RKO (cell line): ENCODE measurements at places on chromosomes 11 and 22.

GRCh38 chr22:39207141-39208012, 37.4 kb downstream of the PDGFB start:
- DNase-seq: no peak

GRCh38 chr11:15941206-15941770, 415.1 kb downstream of the SOX6 start:
- DNase-seq: no peak

GRCh38 chr11:102110761-102111010, 439 bp downstream of the YAP1 start:
- DNase-seq: no peak

- peak; percentile 69 for DNase-seq
These were observed 38.5 kb upstream of the CYP2D6 start for GRCh38 chr22:42169055-42169469.

- no peak for DNase-seq
These were observed 1.9 kb downstream of the DUSP18 start for GRCh38 chr22:30665786-30666185.

DNA sequence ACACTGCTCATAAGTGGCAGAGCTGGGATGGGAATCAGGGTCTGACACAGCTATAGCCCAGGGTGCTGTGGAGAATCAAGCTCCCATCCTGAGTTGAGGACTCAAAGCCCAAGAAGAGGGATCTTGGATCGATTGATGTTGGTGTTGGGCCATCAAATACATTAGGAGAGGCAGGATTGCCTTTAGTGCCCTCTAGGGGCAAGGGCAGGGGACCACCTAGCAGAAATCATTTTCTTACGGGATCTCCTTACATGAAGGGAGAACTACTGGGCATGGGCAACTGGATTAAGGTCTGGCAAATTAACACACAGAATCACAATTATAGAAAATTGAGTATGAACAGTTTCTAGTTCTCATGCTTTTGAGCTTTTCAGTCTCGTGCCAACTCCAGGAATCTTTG, 24.9 kb upstream of the EMSY start:
- peak; percentile 19 for DNase-seq

- no peak for DNase-seq
These were observed 44.1 kb upstream of the FIBIN start for GRCh38 chr11:26949846-26950245.

GRCh38 chr11:27718863-27719545, 18.7 kb upstream of the BDNF start:
- DNase-seq: peak; percentile 16

DNA sequence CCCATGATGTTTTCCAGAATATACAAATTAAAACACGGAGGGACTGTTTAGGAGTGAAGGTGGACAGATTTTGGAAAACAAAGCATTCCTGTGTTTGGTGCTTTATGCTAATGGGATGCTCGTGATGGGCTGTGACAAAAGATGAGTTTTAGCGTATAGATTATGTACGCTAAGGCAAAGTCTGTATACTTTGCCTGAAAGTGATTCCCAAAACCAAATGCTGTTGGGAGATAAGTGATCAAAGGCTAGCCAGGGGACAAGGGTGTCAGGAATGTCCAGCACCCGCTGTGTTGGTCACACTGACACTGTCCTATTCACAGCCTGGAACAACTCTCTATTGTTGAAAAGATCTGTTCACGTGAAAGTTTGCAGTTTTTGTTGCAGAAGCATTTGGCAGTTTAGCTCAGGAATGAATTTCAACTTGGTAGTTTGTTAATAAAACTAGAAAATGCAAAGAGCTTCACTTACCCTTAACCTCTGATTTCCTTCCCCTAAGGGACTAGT, 1.5 kb downstream of the JAM3 start:
- DNase-seq: no peak

DNA sequence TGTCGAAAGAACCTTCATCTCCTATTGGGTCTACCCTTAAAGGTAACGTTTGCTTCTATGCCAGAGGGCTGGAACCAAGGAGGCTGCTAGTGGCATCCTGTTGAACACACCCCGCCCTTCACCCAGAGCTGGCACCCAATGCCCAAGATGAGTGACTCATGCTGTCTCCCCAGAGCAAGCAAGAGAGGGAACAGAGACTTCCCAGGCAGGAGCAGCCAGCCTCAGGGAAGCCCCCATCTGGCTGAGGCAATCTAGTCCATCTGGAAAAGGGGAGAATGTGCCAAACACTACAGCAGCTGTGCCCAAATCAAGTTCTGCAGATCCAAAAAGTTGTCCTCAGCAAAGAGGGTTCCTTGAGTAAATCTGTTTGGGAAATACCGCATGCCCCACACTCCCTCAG, 91.9 kb upstream of the TP53I11 start:
- DNase-seq: no peak

- DNase-seq: no peak
These were observed 101.9 kb downstream of the ARL14EP start for GRCh38 chr11:30424844-30425243.

- DNase-seq: no peak
These were observed 94.5 kb downstream of the RPS6KA4 start for GRCh38 chr11:64453466-64453865.

DNA sequence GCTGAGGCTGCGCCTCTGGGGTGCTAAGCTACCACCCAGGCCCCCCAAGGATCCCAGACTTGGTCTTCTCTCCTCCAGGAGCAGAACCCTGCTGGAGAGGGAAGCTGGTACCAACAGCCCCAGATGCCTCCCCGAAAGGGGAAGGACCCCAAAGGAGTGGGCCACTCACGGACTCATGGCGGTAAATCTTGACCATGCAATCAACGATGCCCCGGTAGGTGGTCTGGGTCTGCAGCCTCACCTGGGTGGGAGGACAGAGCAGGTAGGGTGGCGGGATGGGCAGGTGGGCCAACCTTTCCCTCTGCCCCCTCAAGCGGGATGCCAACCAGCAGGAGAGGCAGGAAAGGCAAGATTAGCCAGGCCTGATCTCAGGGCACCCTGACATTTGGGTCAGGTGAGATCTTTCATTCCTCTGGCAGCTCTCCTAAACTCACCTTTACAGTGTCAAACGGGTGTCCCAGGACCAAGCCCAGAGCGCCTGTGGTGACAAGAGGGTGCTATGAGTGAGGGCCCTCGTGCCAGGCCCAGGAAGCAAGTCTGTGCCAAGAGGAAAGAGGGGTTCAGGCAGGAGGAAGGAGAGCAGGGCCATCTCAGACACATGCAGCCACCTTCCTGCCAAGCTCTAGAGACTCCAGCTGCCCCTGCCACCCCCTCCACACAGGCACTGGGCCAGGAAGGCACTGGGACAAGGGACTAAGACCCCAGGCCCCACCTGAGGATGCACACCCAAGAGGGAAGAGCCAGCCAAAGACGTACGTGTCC, 2.6 kb downstream of the SLC25A45 start:
- DNase-seq: no peak

- DNase-seq: no peak
These were observed 9.8 kb downstream of the MCAT start for GRCh38 chr22:43133401-43133800.

GRCh38 chr11:46505741-46506482, 87.9 kb downstream of the AMBRA1 start:
- no peak for DNase-seq

DNA sequence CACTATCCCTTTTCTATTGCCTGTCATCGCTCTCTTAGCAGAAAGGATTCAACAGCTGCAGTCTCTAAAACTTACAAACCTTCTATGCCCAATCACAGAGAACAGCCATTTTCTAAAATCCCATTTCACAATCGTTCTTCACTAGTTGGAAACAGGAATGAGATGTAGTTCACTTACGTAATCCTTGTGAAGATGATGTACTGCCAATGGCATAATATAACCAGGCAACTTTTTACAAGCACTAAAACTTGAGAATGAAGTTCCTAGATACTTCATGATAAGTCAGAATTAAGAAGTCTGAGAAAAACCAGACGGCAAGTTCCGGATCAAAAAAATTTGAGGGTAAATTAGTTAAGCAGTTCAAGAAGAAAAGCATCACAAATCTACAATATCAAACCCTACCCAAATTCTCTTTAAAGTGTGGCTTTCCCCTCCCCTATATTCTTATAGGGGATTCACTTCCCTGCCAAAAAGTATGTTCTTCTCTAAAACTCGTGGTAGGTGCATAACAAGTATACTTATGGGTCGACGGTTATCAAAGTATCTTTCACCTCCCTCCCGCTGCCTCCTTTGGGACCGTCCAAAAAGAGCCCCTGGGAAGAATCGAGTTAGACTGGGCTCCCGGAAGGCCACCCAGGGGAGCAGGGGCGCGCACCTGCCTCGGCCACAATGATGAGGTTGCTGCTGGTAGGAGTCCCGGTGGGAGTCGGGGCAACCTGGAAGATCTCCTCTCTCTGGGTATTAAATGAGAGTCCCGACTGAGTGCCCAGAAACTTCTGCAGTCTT, 666 bp downstream of the MSANTD4 start:
- DNase-seq: peak; percentile 64

DNA sequence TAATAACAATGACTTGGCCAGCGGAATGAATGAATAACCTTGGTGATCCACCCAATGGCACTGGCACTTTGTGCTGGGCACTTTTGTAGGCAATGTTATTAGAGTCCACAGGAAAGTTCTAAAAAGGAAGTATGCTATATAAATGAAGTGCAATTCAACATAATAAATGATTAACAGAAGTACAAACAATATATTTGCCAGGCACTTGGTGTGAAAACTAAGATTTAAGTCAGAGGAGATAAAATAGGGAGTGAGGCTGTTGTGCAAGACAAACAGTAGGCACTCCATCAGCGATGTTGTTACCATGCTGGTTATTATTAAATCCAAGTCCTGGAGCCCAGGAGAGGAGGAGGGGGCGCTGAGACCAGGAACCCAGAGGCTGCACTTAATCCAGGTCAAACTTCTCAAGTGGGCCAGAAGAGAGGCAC, 173.8 kb downstream of the LARGE1 start:
- no peak for DNase-seq

DNA sequence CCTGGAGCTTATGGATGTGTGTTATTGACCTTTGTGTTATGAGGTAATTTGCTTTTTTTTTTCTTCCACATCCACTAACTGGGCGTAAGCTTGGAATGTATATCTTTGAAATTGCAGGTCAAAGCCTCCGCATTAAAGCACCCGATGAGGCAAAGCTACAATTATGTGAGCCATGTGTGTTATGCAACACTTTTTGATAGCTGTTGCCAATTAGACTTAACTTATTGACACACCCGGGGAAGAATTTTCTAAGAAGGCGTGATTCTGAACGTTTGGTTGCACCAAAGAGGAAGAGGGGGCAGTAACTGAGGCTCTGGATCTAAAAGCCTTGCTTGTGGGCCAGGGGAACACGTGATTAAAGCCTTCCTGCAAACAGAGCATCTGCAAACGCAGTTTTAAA, 610 bp upstream of the TEX12 start:
- DNase-seq: no peak

- no peak for DNase-seq
These were observed 29.3 kb downstream of the SERPINH1 start for GRCh38 chr11:75591371-75591770.

DNA sequence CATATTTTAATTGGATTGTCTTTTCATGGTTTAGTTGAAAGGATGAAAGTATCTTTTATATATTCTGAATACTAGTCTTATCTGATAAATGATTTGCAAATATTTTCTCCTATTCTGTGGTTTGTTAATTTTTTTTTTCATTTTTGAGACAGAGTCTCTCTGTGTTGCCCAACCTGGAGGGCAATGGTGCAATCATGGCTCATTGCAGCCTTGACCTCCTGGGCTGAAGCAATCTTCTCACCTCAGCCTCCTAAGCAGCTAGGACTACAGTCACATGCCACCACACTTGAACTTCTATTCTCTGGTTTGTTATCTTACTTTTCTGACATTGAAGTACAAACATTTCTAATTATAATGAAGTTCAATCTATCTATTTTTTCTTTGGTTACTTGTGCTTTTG, 30.0 kb upstream of the FAR1 start:
- no peak for DNase-seq

DNA sequence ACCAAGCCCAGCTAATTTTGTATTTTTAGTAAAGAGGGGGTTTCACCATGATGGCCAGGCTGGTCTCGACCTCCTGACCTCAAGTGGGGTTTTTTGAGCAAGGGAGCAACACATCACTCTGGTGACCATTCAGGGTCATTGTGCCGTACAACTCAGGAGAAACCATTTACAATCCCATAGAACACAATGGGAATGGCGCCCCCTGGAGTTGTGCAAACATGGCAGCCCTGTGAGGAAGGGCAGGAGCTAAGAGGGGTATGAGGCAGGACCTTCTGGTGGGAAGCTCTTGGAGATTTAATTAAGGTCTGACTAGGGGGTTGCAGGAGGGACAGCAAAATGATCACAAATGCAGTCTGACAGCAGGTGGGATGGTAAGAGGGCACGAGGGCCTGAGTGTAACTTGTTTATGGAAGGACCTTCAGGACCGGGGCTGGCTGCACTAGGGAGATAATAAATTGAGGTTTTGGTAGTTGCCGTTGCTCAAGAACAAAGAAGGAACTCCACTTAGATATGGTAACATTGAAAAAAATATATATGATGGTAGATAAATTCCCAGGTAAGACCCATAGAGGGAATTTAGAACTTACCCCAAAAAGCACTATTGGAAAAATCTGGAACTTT, 9.1 kb upstream of the CSF2RB start:
- DNase-seq: no peak

GRCh38 chr11:132714859-132715440, 817.4 kb downstream of the OPCML start:
- DNase-seq: peak; percentile 75

GRCh38 chr11:133907841-133908241, 48.9 kb downstream of the IGSF9B start:
- no peak for DNase-seq

GRCh38 chr11:131867457-131868257, 497.2 kb downstream of the NTM start:
- DNase-seq: peak; percentile 61

- no peak for DNase-seq
These were observed 45.5 kb downstream of the PIWIL3 start for GRCh38 chr22:24728790-24729637.

- DNase-seq: no peak
These were observed 9.8 kb downstream of the PPFIBP2 start for GRCh38 chr11:7523416-7524210.

DNA sequence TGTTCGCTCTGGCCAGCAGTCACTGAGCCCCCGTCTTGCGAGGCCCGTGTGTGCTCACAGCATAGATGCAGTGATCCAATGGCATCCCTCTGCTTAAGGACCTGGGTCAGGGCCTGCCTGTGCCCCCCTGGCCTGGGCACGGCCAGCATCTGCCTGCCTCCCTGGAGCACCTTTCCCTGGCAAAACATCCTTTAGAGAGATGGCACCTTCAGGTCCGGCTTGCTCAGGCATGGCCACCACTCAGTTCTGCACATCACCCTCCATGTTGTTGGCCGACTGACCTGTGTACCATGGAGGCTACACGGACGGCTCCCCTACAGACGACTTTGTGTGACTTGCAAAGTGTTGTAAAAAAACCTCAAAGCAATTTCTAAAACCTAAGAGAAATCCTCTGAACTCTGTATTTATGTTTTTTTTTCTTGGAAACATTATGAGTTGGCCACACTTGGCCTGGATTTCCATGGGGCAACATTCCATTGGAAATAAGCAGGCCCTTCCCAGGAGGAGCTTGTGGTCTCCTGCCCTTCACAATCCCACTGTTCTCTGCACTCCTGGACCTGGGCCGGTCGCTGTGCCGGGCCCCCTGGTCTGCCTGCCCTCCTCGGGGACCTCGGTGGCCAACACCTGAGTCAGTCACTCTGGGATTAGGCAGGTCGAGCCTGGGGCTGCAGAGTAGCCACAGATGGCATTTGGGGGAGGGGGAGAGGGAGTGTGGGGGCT, 592.4 kb downstream of the TBC1D22A start:
- DNase-seq: no peak
